Activated naive CD4-positive, alpha-beta T cell treated with anti-CD3 and anti-CD28 coated beads, Interleukin-2, amount 50 U/mL, for 72 hours (primary cell): ENCODE measurements at places on chromosomes 2 and 18. TPM values are rescaled to one million over a fixed set of nuclear protein-coding genes. Genes with fewer than 3 reads are reported as not detected.

The MAP3K19 gene
- 0.64 TPM for total RNA-seq

The C1QL2 gene
- total RNA-seq = not detected

The GNAL gene
- total RNA-seq = 0.20 TPM

The PPP1R1C gene
- total RNA-seq = not detected

The TRAF3IP1 gene
- total RNA-seq = 1.0 TPM

The LAMA1 gene
- total RNA-seq = not detected

The MROH2A gene
- total RNA-seq = not detected

The FSHR gene
- total RNA-seq = not detected

The FBLN7 gene
- 25.4 TPM for total RNA-seq

The ABCG5 gene
- not detected for total RNA-seq

The SERPINB11 gene
- total RNA-seq = not detected

DNA sequence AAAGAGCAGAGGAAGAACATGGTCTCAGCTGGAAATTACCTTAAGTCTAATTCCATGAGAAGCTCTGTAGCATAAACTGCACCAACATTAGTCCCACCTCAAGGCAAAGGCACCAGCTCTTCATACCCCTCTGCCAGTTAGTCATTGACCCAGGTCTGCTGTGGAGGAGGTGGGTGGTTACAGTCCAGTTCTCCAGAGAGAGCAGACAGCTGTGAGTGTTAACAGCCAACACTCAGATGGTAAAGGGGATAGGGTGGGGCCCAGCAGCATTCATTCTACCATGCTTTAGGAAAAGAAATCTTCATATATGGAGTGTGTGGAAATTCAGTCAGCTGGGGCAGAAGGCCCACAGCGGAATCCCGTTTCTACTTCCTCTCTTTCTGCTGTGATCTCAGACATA lies 159.7 kb upstream of the FBXO11 start:
- no peak for DNase-seq

DNA sequence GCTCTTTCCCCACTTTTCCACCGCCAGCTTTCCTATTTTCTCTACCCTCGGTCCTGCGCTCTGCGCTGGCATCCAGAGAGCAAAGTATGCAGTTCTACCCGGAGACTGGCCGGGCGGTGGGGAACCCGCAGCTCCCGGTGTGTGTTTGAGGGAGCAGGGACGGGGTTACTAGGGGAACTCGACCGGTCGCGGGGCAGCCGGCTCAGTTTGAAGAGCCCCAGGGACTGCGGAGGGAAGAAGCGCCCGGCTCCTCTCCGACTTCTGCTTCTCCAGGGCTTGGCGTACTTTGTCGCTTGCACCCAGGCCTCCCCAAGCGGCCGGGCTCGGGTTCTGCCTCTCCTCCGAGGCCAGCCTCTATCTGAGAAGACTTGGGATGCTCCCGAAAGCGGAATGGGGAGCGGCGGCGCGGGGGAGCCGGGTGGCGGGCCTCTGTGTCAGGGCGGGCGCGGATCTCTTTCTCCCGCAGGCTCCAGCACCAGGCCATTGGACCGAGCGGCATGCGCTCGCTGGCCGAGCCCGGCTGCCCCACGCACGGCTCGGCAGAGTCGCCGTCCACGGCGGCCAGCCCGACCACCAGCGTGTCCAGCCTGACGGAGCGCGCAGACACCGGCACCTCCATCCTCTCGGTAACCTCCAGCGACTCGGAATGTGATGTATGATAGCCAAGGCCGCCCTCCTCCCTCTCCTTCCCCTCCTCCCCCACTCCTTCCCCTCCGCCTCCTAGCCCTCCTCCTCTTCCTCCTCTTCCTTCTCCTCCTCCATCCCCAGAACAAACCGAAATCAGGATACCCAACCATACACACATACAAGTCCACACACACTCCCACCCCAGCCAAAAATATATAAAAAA lies 2.8 kb downstream of the SIX3 start:
- no peak for DNase-seq

- no peak for DNase-seq
Measured at GRCh38 chr18:36933552-36933951, 104.6 kb downstream of the KIAA1328 start.

DNA sequence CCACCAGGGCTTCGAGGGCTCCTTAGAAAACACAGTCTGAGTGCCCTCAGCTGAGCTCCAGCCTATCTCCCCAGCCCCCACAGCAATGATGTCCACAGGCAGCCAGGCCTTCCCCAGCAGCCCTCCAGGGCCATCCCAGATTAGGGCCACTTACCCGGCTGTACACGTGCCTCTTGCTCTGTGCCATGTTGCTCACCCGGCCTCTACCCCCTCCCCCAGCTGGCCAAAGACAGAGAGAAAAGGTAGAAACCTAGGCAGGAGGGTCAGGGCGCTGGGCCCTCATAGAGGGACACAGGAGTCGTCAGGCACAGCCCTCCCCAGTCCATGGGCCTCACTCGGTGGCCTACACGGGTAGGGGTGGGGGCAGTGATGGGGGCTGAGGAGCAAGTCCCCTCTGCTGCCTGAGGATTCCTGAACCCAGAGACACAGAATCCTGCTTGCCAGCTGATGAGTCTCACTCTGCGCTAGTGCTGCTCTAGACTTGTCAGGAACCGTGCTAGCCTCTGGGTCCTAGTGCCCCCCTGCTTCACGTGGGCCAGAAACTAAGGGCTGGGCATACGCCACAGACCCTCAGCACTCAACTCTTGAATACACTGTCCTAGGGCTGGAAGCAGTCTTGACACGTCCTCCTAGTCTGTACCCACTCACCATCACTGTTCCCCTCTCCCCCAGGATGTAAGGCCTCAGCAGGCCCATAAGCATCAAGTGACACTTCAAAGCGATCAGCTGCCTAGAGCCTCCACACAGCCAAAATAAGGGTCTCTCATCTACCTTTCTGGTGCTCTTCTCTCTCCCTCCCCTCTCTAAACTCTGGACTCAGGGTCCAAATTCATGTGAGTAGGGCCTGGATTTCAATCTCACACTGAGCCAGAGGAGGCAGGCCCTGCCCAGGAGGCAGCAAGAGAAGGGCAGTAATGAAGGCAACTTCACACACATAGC lies at the start of gene DCTN1:
Gene DCTN1 (minus strand): TSS at position 461 of the 939 bp plus-strand sequence. CDS start 274 bp downstream, at position 187.
- no peak for DNase-seq

GRCh38 chr18:1078301-1078700 lies 173.6 kb downstream of the ADCYAP1 start:
- DNase-seq = no peak

DNA sequence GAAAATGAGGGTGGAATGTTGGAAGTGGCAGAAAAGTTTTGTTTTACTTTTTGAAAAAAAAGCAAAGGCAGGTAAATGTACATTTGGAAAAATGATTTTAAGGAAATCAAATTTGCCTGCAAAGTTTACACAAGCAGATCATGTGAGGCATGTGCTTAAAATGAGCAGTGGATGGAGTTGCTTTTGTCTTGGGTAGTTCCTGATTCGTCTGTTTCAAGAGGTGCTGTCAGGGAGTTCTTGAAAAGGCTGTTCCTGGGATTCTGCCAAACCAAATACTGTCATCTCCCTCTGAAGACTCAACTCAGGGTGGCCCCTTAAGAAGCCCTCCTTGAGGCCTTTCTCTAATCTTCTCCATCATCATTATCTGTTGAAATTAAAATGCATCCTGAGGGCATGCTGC lies 59.0 kb downstream of the TACR1 start:
- no peak for DNase-seq

GRCh38 chr2:240278661-240279060 lies 138.2 kb upstream of the OTOS start:
- no peak for DNase-seq

- DNase-seq = no peak
Measured at GRCh38 chr2:37648331-37649011, 23.0 kb downstream of the CDC42EP3 start.

GRCh38 chr2:165572151-165572550 lies 102.7 kb downstream of the CSRNP3 start:
- no peak for DNase-seq

- no peak for DNase-seq
Measured at GRCh38 chr2:40487602-40488001, 35.7 kb upstream of the SLC8A1 start.

DNA sequence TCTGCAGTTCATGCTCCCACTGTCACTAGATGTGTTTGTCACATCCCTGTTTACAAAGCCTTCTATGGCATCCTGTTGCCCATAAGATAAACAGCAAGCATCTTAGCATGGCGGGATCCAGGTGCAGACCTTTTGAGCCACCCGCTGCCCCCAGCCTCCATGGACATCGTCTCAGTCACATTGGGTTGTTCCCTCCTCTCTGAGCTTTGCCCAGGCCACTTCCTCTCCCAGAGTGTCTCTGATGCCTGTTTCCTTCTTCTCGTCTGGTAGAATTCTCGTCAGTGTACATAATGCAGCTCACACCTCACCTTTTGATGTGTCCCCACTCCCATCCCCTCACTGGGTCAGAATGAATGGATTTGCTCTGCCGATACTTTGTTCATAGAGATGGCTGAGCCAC lies 239.0 kb upstream of the APCDD1 start:
- DNase-seq = no peak

DNA sequence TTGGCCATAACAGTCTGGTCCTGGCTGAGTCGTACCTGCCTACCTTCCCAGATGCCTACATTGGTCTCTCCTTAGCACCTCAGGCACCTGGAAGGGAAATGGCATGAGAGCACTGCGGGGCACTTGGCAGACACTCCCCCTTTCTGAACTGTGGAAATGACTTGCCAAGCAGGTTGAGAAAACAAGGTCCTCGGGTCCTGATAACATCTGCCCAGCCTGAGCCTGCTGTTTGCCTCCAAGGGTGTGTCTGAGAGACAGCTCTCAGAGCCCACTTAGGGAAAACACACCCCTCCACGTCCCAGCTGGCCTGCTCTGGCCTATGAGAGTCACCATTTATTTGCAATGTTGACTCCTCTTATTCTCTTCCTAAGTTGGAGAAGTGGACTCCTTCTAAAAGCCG lies 10.5 kb downstream of the FAM110C start:
- DNase-seq = no peak

- no peak for DNase-seq
Measured at GRCh38 chr2:158753641-158754611, 41.2 kb upstream of the DAPL1 start.

DNA sequence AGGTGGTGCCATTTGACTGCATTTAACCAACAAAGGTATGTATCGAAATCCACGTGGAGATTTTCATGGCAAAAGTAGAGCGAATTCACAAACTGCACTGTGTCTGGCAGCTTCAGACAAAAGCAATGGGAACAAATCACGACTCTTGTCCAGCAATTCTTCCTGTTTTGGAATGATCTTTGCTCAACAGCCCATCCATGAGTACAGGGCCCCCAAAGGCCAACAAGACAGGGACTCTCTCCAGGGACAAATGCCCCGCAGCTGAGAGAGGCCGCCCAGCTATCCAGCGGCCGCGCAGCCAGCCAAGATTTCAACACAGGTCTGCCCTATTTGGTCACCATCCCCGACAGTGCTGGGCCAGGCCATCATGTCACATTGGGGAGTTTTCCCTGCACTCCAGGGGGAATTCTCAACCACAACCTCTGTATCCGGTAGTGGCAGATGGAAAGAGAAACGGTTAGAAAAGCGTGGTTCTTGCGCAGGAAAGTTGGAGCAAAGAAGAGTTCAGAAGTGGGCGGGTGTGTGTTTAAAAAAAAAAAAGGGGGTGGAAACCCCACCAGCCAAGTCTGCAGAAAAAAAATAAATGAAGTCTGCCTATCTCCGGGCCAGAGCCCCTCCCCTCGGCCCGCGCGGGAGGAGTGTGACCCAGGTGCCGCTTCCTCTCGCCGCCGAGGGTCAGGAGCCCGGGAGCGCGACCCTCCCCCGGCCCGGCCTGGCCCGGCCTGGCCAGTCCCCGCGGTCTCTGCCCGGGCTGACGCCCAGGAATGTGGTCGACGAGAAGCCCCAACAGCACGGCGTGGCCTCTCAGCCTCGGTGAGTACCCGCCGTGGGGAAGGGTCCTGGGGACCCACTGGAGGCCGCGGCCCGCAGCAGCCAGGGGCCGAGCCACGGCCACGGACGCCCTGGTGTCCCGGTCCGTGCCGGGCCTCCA lies at the start of gene GYPC:
Gene GYPC (plus strand): TSS at position 659 of the 931 bp plus-strand sequence. CDS start 106 bp downstream, at position 765.
- DNase-seq = peak; percentile 50

DNA sequence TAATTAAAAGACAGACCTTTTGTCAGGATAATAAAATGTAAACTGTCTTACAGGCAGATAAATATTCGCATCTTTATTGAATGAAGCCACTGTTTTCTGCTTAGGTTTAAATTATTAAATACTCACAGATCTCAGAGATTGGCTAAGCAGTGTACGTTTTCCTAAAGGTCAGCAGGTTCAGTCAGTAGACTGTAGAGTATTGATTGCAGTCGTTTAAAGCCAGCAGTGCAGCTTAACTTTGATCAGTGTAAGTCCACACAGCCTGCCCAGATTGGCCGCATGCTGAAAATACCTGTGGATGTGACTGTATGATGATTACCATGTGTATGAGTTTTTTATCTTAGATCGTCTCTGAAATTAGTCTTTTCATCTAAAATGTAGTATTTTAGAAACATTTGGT lies 42.3 kb downstream of the ATP9B start:
- DNase-seq = no peak

- no peak for DNase-seq
Measured at GRCh38 chr2:242013771-242014170, 144.2 kb downstream of the RTP5 start.

- DNase-seq = no peak
Measured at GRCh38 chr2:162230761-162231160, 12.5 kb downstream of the FAP start.

DNA sequence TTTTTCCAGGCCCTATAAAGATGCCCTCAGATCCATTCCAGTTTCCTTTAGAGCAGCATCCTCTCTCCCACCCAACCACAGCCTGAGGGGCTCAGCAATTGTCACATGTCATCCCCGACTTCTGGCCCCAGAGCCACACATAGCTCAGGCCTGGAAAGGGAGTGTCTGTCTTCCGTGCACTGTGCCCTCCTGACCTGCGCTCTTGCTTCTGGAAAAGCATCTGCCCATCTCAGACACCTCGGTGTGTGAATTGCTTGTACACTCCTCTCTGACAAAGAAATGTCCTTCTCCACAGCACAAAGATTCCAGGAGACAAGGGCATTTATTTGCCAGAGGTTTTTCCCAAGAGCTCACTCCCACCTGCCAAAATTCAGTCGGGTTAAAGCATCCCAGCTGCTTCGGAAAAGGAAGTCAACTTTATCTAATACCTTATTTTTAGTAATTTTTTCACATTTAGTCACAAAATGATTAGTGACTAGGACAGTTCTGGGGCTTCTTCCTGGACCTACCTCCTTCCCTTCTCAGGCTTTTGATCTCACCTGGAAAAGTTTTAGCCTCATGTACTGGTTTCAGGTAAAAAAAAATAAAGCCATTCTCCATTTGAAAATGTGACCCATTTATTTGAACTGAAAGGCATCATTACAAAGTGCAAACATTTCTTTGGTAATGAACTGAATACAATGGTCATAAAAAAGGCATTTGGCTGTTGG lies 112.9 kb downstream of the PXDN start:
- no peak for DNase-seq

DNA sequence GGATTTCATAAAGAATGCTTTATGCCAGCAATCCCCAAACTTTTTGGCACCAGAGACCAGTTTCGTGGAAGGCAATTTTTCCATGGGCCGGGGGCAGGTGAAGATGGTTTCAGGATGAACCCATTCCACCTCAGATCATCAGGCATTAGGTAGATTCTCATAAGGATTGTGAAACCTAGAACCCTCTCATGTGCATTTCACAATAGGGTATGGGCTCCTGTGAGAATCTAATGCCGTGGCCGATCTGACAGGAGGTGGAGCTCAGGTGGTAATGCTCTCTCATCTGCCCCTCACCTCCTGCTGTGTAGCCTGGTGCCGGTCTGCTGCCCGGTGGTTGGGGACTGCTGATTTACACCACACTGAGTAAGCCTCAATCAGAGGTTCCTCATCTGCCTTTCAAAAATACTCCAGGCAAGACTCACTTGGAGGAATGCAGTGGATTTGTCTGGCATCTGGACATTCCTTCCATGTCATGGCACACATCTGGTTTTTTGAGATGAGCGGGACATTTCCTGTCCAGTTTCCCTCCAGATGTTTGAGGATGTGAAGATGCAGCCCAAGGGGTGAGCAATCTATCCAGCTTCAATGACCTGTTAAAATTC lies 185.8 kb downstream of the VAPA start:
- no peak for DNase-seq
